ENCODE measurements at places on chromosomes 13 and 19.
A peak's percentile ranks its signal among the peaks of the same experiment; 100 is the strongest.

GRCh38 chr13:112851107-112852038, 117.6 kb upstream of the MCF2L start:
- DNase-seq, result no peak

DNA sequence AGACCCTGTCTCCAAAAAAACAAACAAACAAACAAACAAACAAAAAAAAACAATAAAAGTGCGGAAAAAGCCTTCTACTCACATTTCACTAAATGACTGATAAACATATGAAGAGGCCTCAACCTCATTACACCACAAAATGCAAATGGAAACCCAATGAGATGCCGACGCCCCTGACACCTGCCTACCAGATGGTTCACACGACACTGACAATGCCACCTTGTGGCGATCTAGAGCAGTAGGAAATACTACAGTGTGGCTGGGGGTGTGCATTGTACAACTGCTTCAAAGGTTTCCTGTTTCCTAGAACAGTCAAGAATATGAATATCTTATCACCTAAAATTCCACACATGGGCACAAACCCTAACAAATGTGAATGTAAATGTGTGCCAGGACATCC, 14.0 kb downstream of the SCGB2B2 start:
- DNase-seq, result peak; percentile 27

GRCh38 chr19:19261350-19262189, 11.5 kb downstream of the TM6SF2 start:
- no peak for DNase-seq

DNA sequence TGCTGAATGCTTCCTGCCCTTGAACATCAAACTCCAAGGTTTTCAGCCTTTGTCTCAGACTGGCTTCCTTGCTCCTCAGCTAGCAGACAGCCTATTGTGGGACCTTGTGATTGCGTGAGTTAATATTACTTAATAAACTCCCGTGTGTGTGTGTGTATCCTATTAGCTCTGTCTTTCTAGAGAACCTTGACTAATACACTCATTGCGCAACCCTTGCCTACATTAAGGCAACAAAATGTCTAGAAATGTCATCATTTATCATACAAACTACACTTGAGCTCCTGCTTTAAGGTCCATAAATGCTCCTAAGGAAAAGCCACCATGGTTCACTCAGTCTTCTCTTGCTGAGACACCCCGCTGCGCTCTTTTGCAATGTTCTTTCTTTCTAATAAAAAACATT, 2861.0 kb downstream of the PCDH9 start:
- DNase-seq, result no peak

GRCh38 chr19:42069619-42070351, at the start of gene GRIK5:
TSS of gene GRIK5 (minus strand) at chr19:42070206. CDS start at chr19:42065770, 4,436 bp downstream.
- no peak for DNase-seq

GRCh38 chr19:582497-583197, 7.0 kb upstream of the HCN2 start:
- no peak for DNase-seq

DNA sequence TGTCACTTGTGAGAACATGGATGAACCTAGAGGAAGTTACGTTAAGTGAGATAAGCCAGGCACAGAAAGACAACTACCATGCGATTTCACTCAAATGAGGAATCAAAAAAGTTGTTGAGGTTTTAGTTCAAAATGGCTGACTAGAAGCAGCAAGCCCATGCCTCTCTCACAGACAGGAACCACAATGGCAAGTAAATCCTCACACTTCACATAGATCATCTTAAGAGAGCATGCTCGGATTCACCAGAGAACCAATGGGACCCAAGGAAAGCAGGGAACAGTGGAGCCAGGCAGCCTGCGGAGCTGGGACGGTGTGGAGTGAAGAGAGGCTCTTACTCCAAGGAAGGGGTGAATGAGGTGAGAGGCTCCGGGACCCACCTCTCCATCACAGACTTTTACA, 581.0 kb downstream of the UQCRFS1 start:
- no peak for DNase-seq

DNA sequence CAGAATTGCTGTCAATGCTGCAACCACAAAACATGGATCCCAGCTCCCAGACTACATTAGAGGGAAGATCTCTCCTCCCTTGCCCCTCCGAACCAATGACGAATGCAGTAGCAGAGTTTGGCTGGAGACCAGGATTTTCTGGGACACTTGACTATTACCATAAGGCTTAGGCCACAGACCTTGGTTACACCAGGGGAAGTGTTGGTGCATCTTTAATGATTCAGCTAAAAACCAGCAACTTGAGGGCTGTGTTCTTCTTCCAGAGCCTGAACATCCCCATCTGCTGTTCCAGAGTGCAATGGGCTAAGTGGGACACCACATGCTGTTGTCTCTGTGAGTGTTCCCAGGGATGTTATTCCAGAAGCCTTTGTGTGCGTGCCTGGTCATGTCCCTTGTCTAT, 528.2 kb downstream of the LMO7 start:
- DNase-seq, result no peak

DNA sequence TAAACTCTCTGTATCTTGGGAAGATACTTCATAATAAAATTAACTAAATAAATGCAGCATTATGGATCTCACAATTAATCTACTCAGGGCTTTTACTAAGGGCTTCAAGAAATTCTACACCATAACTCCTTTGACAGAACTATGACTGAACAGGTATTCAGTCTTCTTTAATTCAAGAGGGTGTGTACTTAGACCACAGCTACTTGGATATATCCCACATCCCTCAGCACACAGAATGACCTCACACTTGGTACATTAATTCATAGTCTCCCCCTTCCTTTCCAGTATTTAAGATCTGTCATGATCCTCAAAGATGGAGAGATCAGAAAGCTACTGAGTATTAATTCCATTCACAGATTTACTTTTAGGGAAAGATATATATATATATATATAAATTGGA, 11.6 kb downstream of the DIAPH3 start:
- DNase-seq, result no peak

GRCh38 chr19:40588110-40588854, 11.6 kb downstream of the SHKBP1 start:
- DNase-seq, result no peak

GRCh38 chr13:99959540-99960230, 11.9 kb downstream of the ZIC5 start:
- DNase-seq, result no peak

DNA sequence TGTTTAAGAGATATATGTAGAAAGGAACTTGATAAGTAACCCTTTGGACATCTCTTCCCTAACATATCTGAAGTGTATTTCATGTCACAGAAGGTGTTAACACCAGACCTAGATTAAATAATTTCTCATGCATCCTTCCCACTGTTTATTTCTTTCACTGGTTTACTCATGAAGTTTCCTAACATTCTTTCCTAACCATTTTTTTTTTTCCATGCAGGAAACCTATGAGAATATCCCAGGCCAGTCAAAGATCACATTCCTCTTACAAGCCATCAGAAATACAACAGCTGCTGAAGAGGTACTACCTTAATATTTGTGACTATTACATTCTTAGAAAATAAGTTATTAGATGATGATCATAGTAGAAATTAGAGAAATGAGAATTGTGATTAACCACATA, 28.8 kb downstream of the IPO5 start:
- no peak for DNase-seq

GRCh38 chr19:342801-343421, 1.7 kb downstream of the MIER2 start:
- no peak for DNase-seq

- no peak for DNase-seq
Observed at GRCh38 chr19:14073925-14074838, 1.6 kb downstream of the MISP3 start.

DNA sequence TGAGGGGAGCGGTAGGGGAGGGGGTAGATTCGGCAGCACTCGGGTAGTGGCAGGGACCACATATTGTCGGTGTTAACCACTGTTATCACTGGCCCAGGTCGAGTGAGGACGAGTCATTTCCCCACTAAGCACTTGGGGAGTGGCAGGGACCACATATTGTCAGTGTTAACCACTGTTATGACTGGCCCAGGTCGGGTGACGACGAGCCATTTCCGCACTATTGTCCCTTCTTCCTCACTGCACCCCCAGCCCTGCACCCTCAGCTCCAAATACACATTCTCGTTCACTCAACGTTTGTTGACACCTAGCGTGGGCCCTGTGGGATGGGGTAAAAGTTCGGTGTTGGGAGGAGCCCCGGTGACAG, 467 bp upstream of the CLN5 start:
- peak; percentile 55 for DNase-seq

- peak; percentile 84 for DNase-seq
Observed at GRCh38 chr19:14369399-14370168, 11.7 kb upstream of the ADGRE5 start.

- DNase-seq, result no peak
Observed at GRCh38 chr13:52034616-52035226, 10.2 kb downstream of the UTP14C start.

DNA sequence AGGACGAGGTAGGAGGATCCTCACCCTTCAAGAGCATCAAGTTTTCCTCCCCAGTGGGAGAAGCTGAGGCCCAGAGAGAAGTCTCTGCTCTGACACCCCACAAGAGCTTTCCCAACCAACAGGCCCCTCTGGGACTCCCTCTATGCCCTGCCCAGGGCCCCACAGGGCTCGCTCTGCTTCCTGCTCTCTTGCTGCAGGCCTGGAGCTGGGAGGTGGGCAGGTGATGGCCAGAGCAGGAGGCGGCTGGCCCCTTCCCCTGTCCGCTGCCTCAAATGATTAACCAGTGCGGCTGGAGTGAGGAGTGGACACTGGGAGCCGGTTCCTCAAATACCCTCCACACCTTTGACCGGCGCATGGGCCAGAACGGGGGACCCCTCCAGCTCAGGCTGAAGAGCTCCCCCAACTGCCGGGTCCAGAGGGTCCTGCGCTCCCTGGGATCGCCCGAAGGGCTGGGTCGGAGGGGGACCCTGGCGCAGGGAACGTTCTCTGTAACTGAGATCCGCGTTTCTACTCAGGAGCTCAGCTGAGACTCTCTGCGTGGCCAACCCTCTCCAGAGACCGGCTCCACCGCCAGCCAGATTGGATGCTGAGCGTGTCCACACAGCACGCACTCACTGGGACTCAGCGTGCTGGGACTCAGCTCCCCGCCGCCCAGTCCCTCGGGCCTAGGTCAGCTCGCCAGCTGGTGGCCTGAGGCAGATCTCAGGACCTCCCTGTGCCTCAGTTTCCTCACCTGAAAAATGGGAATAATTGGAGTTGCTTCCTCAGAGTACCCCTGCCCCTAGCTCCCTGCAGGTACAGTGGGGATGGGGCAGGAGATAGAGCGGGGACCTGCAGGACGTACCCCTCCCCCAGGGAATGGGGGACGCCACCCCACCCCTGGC, 6.7 kb upstream of the ONECUT3 start:
- DNase-seq, result no peak

DNA sequence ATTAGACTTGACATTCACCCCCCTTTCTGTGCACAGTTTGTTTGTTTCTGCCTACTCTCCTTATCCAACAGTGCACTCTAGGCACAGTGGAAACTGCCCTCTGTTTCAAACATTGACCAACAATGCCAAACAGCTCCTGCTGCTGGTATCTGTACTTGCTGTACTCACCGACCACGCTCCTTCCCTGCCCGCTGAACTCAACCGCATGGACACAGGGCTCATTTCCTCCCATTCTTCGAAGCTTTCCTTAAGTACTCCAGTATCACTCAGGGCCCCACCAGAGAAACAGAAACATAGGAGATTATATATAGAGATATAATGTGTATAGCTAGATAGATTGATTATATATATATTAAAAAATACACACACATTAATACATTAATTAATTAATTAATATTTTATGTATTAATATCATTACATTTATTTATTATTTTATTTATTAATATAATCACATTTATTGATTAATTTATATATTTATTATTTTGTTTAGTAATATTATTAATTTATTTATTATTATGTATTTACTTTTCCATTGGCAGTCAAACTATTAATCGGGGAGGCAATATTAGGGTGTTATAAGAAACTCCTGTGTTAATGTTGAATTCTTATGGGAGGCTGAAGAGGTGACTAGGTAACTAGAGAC, 1528.2 kb downstream of the EFNB2 start:
- DNase-seq, result no peak

GRCh38 chr19:5046339-5047039, 77.6 kb downstream of the KDM4B start:
- DNase-seq, result no peak

DNA sequence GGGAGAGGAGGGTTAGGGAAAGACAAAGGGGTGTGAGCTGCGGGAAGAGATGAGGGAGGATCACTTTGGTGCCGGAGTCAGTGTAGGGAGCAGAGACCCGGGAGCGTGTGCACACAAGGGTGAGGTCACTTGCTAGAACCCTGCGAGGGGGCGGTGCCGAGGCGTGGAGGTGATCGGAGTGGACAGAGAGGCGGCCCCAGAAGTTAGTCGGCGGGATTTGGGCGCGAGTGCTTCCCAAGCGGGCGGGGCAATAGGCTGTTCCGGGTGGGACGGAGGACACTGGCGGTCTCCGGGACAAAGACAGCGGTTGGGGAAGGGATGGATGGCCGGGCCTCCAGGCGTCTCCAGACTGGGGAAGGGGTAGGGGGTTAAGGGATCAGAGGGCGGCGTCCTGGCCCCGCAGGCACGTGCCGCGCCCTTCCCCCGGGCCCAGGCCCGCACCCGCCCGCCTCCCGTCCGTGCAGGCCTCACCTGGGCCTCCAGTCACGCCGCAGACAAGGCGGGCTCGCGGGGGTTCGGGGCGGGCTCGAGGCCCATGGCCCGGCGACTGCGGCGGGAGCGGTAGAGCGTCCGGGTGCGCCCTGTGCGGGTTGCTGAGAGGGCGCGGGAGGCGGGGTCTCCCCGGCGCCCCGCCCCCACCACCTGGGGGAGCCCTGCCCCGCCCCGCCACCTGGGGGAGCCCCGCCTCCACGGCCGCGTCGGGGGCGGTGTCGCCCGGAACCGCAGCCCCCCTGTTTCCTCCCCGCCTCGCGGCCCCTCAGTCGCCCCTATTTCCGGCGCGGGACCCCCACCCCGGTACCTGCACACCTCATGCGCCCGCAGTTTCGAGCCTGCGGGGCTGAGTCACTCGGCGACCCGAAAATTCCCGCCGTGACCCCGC, at the start of gene LPAR2:
LPAR2 (minus strand) TSS at position 600 of the 880 bp plus-strand sequence. CDS start 945 bp downstream, outside the sequence.
- DNase-seq, result peak; percentile 76

GRCh38 chr13:37685206-37685605, 86.6 kb upstream of the POSTN start:
- no peak for DNase-seq

DNA sequence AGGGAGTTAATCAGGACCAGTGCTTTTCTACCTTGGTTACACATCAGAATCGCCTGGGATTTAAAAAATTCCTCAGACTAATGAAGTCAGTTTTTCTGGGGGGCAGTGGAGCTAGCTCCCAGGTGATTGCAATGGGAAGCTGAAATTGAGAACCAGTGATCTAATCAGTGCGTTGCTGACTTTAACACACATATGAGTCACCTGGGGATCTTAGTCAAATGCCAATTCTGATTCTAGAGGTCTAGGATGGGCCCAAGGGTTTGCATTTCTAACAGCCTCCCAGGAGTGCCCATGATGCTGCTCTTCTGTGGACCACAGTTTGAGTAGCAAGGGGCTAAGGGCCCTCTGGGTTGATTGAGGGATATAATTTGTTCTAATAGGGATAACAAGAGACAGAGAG, 54.5 kb downstream of the KL start:
- DNase-seq, result no peak

- DNase-seq, result no peak
Observed at GRCh38 chr13:92303428-92303827, 905.0 kb downstream of the GPC5 start.

GRCh38 chr13:68666774-68667397, 1436.8 kb upstream of the PCDH9 start:
- DNase-seq, result no peak

GRCh38 chr19:49631014-49631588, 8.8 kb downstream of the RRAS start:
- DNase-seq, result no peak

- DNase-seq, result no peak
Observed at GRCh38 chr19:29214411-29214810, 1.5 kb upstream of the UQCRFS1 start.

GRCh38 chr13:47114030-47114429, 217.2 kb upstream of the HTR2A start:
- no peak for DNase-seq

Measured in T follicular helper cell (primary cell).